ENCODE measurements at places on chromosomes 4 and X.

DNA sequence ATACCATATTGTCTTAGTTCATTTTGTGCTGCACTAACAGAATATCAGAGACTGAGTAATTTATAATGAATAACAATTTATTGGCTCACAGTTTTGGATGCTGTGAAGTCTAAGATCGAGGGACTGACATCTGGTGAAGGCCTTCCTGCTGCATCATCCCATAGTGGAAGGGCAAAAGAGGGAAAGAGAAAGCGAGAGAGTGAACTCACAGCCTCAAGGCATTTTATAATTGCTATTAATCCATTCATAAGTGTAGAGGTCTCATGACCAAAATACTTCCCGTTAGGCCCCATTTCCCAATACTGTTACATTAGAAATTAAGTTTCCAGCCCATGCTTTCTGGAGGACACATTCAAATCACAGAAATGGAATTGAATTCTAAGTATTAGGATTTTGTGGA is 554.4 kb downstream of the TRAM1L1 start:
- no peak for DNase-seq

- no peak for DNase-seq
Observed at GRCh38 chr4:133910165-133910564, 291.4 kb downstream of the PABPC4L start.

- no peak for DNase-seq
Observed at GRCh38 chrX:136397001-136397400, 90.7 kb upstream of the BRS3 start.

DNA sequence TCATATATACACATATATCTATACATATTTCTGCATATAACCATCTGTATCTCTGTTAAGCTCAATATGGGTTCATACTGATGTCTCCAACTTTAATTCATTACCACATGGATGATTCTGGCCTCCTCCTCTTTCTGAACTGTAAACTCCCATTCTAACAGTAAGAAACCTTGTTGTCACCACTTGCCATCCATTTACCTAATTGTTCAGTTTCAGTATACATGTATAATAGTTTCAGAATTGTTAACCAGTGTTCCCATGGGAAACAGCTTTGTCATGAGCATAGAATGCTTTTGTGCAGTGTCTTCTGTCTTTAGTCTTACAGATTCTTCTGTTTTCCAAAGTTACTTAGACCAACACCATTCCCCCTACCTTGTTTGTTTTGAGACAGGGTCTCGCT is 35.9 kb downstream of the SLC9A6 start:
- DNase-seq = no peak

GRCh38 chr4:76624931-76625715 is 190.1 kb downstream of the SHROOM3 start:
- no peak for DNase-seq

Data from 8988T (cell line).